ENCODE measurements at places on chromosomes 2 and 18.

DNA sequence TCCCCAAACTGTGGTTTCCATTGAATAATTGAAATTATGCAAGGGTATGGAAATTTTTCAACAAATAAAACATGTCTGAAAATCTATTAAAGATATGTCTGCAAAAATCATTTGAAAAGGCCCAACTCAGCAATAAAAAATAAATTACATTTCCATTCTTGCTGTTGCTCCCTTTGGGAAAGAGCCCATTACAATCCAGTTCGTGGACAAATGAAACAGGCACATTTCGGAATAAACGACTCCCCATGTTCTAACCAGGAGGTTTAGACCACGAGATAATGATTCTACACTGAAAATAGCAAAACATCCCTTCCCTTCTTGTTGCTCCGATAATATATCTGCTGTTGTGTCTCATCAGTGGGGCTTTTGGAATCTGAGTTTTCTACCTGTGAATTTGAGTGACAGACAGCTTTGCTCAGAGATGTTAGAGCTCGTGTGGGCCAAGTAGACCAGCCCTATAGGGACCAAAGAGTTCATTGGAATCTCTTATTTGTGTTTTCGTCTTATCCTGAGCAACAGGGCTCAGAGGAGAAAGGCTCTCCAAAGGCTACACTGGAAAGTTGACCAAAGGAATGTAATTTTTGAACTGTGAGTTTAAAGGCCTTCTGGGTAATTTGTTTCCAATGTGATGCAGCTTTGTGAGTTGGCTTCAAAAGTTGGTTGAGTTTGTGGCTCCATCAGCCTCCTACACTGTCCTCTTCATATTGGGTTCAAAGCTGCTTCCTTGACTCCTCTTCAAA, 119.5 kb downstream of the ACTR3 start:
- no peak for DNase-seq

GRCh38 chr2:187084524-187084923, 235.6 kb upstream of the ZSWIM2 start:
- no peak for DNase-seq

DNA sequence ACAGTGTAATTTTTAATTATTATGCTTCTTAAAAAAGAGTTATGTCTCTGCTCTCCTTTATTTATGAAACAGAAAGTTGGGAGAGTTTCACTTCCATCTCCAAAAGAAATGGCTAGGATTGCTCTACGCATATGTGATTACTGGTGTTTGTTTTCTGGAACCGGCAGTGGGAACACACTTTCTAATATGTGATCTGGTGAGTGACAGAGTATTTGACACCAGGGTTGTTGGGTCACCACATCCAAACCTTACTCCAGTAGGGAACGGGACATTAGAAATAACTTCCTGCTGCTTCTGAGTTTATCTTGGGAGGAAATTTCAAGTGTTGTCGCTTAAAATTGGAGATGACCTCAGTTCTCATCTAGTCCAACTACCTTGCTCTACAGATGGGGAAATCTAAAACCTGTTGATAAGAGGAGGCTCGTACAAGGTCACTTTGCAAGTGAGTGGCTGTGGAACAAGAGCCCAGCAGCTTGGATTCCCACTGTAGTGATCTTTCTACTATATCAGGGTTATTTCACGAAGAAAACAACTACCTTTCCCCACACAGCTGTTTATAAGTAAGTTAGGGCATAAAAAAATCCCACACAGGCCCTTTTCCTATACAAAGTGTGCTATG, 108.5 kb downstream of the TTC32 start:
- DNase-seq, result no peak

- no peak for DNase-seq
Measured at GRCh38 chr2:174112073-174112472, 136.3 kb downstream of the OLA1 start.

DNA sequence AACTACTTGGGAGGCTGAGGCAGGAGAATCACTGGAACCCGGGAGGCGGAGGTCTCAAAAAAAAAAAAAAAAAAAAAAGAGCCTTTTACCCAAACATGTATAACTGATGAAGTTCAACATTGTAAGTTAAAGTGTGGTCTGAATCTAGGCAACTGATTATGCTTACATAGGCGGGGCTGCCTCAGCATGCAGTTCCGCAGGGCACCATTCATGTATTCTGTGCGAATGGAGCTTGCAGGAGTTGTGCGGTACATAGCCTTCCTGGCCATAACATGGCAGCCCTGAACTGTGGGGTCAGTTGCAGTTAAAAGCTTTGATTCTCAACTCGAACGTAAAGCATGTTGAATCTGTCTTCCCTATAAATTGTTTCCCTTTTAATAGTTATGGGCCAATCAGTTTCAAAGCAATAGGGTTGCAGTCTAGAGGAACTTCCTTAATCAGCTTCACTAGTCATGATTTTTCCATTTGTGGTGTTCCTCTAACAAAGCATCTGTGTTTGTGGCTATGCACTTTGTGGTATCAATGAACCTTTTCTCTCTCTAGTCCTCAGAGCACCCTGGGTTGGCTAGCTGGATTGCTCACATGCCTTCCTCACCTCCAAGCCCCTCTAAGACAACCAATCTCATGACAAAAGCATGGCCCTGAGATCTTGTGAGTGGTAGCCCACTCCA, 30.6 kb upstream of the CEP68 start:
- no peak for DNase-seq

- DNase-seq, result no peak
Measured at GRCh38 chr2:152122161-152122560, 23.3 kb upstream of the CACNB4 start.

GRCh38 chr2:1693723-1694122, 50.6 kb downstream of the PXDN start:
- no peak for DNase-seq

GRCh38 chr2:171260471-171261424, 100.1 kb upstream of the TLK1 start:
- DNase-seq, result no peak

GRCh38 chr2:127052057-127052770, 54.7 kb downstream of the BIN1 start:
- no peak for DNase-seq

GRCh38 chr2:135320465-135321355, 210.3 kb downstream of the ZRANB3 start:
- no peak for DNase-seq

GRCh38 chr2:88167740-88168139, 2.4 kb upstream of the THNSL2 start:
- no peak for DNase-seq

DNA sequence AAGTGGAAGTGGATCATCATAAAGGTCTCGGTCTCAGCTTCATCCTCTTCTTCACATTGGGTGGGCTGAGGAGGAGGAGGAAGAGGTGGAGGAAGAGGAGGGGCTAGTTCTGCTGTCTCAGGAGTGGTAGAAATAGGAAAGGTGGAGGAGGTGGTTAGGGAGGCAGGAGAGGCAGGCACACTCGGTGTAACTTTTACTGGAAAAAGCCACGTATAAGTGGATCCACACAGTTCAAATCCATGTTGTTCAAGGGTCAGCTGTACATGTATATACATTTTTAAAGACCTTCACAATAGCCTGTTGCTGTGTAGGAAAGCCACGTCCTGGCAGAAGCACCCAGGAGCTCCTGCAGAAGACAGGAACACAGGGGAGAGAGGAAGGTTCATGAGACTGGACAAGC, 110.3 kb upstream of the RAB12 start:
- no peak for DNase-seq

- no peak for DNase-seq
Measured at GRCh38 chr18:13437796-13438506, 219.4 kb downstream of the LDLRAD4 start.

GRCh38 chr2:232981767-232982360, 31.2 kb downstream of the NGEF start:
- no peak for DNase-seq

DNA sequence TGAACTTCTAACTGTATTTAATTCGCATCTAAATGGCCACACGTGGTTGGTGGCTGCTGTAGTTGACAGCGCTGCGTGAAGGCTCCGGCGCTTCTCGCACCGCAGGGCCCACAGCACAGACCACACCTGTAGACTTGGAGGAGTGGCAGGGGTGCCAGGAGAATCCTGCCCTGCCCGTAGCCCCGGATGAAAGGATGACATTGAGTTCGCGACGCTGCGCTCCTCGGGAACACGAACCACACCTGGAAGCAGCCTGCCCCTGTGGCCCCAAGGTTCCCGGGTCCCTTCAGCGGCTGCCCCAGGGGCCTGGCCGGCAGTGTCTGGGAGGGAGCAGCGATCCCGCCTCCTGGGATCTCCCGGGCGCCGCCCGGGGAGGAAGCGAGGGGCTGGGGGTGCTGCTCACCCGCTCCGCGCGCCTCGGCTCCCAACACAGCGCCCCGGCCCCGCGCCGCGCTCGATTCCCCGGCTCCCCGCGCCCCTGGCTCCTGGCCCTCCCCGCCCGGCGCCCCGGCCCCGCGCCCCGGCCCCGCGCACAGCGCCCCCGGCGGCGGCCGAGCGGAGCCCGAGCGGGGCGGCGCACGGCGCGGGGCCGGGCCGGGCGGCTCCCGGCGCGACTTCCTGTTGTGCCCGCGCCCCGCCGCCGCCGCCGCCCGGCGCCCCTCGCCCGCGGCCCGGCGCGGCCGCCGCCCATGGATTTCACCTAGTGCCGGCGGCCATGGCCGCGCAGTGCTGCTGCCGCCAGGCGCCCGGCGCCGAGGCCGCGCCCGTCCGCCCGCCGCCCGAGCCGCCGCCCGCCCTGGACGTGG, at the start of gene RNPEPL1:
Gene RNPEPL1, plus strand, starts transcription at position 613 of the 806 bp plus-strand sequence. Its CDS starts 103 bp downstream, at position 716.
- DNase-seq, result peak; percentile 64

- DNase-seq, result peak; percentile 22
Measured at GRCh38 chr2:86628091-86628522, 4.4 kb upstream of the RNF103 start.

- DNase-seq, result peak; percentile 52
Measured at GRCh38 chr18:35267161-35267651, 22.8 kb downstream of the ZSCAN30 start.

- DNase-seq, result no peak
Measured at GRCh38 chr2:193988784-193989183, 1668.2 kb upstream of the SLC39A10 start.

- no peak for DNase-seq
Measured at GRCh38 chr2:10399358-10399757, 48.8 kb downstream of the ODC1 start.

DNA sequence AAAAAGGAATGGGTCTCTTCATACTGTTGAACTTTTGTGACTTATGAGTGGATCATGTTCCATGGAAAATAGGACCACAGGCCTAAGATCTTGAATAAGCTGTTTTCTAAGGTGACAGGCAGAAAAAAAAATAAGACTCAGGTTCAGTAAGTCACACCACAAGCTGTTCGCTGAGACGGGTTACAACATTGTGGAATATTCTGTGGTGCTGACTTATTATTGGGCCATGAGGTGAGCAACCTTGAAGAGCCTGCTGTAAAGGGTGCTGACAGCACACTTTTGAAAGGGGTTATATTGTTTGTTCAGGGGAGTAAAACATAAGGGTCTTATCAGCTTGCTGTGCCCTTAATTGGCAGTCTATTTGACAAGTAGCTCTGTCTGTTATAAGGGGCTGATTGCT, 439.8 kb upstream of the SLC14A2 start:
- no peak for DNase-seq

DNA sequence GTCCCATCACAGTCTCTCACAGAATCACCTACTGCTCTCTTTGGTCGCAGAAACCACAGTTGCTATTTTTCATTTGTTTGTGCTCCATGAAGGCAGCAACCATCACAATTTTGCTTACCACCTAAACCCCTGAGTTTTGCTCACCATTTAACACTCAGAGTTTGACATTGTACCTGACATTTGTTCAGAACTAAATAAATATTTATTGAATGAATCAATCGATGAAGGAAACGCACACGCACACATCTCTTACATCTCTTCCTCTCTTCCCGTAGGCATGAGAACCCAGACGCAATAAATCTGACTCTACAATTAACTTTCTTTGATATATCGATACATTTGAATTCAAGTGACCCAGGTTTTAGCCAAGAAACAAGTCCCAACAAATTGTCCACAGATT, 105.5 kb upstream of the RNF152 start:
- DNase-seq, result no peak

- DNase-seq, result no peak
Measured at GRCh38 chr2:186303091-186303490, 183.0 kb upstream of the ZC3H15 start.

DNA sequence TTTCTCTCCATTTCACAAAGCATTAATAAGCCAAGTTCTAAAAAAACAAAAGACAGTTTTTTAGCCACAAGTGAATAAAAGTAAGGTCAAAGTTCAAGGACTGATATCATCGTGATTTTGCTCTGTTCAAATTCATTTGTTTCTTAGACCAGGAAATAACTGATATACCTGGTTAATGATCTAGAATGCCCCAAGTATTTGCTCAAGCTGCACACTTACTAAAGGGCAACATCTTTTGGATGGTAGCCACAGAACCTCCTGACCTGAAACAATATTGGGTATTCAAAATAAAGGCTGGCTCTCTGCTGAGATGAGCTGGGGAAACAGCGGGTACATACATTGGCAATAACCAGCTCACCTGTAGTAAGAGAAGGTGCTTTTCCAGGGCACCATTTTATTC, 314.7 kb upstream of the LYPD1 start:
- no peak for DNase-seq

GRCh38 chr18:55323051-55323994, 264.7 kb downstream of the TCF4 start:
- DNase-seq, result peak; percentile 68

DNA sequence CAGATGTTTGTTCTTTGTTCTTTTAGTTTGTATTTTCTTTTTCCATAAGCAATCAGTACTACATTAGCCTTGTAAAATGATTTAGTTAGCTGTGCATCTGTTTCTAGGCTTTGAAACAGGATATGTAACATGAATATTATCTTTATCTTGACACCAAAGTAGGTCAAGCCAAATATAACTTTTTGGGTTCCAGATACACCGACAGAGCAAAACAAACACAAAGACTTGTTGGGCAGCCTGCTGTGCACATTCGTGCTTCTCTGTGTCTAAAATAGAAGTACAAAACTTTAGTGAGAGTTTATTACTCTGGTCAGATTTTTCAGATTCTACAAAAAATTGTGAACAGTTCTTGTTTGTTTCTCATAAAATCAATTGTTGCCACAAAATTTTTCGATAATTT, 1059.3 kb upstream of the GYPC start:
- no peak for DNase-seq

GRCh38 chr18:24011123-24011917, 3.2 kb upstream of the TTC39C start:
- no peak for DNase-seq
